Activated CD4-positive, alpha-beta T cell treated with anti-CD3 and anti-CD28 coated beads for 24 hours (primary cell): ENCODE measurements at places on chromosomes 2 and 18.

DNA sequence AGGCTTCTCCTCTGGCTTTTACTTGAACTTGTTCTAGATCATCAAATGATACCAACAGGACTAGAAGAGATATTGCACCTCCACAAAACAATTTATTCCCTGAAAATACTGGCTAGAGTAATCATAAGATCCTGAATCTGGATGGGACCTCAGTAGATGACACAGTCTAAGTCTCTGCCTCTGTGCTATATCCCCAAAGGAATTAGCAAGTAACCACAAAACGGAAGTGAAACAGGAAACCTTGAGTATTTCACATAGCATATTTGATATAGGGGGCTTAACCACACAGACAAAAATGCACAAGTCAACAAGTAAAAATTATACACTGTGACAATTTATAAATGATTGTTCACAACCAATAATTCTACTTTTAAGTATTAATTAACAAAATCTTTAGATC, 456.9 kb upstream of the TNP1 start:
- DNase-seq, result no peak

- DNase-seq, result no peak
Measured at GRCh38 chr18:6979954-6980353, 137.6 kb downstream of the LAMA1 start.

DNA sequence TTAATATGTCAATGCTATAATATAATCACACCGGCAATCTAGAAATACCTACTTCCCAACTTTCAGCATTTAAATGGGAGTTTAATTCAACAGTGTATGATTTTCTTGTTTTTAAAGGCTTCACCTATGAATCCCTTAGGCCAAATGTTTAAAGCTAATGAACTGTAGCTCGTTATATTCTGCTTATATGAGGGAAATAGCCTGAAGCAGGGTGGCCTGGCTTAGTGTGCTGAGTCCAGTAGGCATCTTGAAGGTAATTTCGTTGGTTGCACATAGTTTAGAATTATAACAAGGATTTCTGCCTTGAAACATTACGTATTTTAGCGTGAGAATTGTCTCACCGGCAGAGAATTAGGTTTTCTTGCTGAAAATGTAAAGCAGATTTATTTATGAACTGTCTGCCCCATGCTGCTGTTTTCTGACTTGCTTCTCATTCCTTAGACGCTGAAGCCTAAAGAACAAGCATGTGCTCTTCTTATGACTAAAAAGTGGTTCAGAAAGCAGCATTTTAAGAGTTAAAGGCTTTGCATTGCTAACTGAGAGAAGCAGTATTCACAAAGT, 433.7 kb upstream of the RAB12 start:
- DNase-seq, result no peak

DNA sequence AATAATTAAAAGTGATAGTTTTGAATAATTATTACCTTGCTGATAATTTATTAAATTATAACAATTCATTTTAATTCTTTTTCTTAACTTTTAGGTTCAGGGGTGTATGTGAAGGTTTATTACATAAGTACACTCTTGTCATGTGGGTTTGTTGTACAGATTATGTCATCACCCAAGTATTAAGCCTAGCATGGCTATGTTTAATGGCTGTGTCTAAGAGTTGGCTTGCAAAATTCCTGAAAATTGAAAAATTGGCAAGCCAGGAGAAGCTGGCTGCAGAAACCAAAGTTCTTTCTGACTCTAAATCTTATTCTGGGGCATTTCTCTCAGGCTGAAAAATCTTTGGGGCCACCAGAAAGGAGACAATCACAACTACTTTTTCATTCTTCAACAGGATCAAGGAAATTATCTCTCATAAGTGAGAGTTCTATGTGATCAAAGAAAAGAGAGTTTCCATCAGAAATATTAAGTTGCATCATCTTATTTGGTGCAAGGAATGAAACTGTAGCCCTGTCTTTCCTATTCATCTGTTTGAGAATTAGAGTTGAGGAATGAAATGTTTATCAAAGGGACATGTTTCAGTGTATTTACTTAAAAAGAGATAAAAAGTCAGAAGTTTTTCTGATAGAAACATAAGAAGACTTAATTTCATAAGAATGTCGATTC, 412.1 kb upstream of the CDH2 start:
- no peak for DNase-seq

- DNase-seq, result no peak
Measured at GRCh38 chr2:6810961-6811360, 54.7 kb downstream of the CMPK2 start.

GRCh38 chr2:105889046-105889445, 144.3 kb downstream of the NCK2 start:
- no peak for DNase-seq

DNA sequence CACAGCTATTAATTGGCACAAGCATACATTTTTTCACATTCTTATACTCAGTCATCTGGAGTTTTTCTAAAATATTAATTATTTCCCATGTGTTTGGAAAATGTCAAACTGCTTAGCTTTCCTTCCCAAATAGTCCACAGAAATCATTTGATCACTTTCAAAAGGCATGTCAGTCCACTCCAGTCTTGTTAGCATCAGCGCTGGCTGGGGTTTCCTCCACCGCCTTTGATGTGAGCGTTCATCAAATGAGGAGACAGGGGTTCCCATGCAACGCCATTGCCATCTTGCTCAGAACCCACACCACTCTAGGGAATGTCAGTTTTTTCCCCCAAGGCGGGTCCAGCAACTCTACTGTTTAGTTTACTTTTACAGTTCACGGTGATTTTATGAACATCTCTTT, 13.1 kb upstream of the RAX start:
- DNase-seq, result no peak

GRCh38 chr2:15668611-15669305, 77.1 kb downstream of the DDX1 start:
- no peak for DNase-seq

- no peak for DNase-seq
Measured at GRCh38 chr2:181253438-181253837, 203.7 kb upstream of the ITGA4 start.

GRCh38 chr2:219902891-219903552, 275.6 kb downstream of the SLC4A3 start:
- DNase-seq, result no peak

- DNase-seq, result no peak
Measured at GRCh38 chr2:199946836-199947235, 8.5 kb downstream of the TYW5 start.

DNA sequence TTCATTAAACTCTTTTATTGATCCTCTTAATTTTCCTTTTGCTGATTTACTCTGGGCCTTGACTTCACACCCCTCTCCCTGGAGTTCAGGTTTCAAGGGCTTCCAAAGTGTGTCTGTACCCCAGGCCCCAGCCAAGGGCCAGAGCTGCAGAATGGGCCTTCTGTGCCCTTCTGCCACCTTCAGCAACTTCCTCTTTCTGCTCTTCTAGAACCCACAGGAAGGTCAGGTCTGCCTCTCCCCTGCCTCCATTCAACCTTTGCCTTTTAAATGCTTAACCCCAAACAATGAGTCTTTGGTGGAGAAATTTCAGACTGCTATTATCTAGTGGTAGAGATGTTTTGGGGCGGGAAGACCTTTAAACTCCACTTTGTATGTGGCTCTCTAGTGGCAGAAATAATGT, 63.1 kb downstream of the TSN start:
- DNase-seq, result no peak

DNA sequence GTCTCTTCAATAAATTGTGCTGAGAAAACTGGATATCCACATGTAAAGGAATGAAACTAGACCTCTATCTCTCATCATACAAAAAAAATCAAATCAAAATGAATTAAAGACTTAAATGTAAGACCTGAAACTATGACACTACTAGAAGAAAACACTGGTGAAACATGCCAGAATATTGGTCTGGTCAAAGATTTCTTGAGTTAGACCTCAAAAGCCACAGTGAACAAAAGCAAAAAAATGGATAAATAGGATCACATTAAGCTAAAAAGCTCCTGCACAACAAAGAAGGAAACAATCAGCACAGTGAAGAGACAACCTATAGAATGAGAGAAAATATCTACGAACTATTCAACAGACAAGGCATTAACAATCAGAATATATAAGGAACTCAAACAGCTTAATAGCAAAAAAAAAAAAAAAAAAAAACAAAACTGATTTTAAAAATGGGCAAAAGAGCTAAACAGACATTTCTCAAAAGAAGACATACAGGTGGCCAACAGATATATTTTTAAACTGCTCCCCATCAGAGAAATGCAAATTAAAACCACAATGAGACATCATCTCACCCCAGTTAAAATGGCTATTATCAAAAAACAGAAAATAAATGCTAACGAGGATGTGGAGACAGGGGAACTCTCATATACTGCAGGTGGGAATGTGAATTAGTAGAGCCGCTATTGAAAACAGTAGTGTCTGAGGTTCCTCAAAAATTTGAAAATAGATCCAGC, 66.3 kb downstream of the NCKAP1 start:
- DNase-seq, result no peak

GRCh38 chr2:160583146-160583535, 89.5 kb upstream of the RBMS1 start:
- no peak for DNase-seq

- DNase-seq, result no peak
Measured at GRCh38 chr2:73031725-73032701, 39.5 kb downstream of the SFXN5 start.

GRCh38 chr2:141508806-141509595, 621.8 kb downstream of the LRP1B start:
- no peak for DNase-seq

- DNase-seq, result no peak
Measured at GRCh38 chr2:61420991-61421544, 49.8 kb downstream of the USP34 start.

- no peak for DNase-seq
Measured at GRCh38 chr2:83584672-83585071, 874.4 kb downstream of the SUCLG1 start.

DNA sequence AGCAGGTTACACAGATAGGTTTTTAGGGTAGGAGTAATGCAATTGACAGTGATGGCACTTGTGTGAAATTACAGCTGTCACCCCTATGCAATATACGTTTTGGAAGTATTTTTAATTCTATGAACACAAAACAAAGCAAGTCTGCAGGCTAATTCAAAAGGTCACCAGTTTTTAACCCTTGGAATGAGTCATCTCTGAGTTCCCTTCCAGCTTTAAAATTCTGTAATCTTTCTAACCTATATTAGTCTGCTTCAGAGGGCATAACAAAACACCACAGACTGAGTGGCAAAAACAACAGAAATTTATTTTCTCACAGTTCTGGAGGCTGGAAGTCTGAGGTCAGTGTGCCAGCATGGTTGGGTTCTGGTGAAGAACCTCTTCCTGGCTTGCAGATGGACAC, 596.9 kb upstream of the HNMT start:
- no peak for DNase-seq

DNA sequence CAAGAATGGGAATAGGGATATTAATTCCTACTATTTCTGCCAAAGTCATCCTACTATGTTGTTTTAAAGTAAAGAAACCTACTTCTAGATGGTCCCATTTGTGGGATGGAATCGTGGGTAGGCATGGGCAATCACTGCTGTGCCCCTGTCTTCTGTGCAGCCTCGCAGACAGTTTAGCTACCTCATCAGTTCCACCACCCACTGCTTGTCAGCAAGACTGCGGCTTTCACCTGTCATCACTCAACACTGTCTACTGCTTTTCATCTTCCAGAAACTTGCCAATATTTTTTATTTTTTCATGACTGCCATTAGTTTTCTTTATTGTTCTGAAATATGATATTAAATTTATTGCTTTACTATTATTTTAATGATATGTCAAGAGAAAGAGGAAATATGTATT, 368.1 kb upstream of the KYNU start:
- DNase-seq, result no peak

DNA sequence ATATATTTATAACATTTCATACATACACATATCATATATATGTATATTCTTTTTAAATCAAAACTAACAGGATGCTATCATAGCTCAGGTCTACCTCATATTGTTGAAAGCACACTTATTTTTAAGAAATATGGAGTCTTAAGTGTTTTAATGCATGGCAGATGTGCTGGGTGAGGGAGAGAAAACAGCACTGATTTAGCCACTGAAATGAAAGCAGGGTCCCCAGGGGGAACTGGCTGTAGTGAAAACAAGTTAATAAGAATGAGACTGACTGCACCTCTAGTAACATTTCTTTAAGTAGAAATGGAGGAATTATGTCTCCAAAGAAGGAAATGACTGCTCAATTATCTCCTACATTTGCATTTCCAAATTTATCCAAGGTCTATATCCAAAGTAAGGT, 857.8 kb downstream of the DCDC2C start:
- DNase-seq, result no peak

GRCh38 chr2:74051504-74051903, 66.8 kb downstream of the TET3 start:
- no peak for DNase-seq

- DNase-seq, result no peak
Measured at GRCh38 chr18:32139835-32140283, 48.2 kb downstream of the RNF138 start.

DNA sequence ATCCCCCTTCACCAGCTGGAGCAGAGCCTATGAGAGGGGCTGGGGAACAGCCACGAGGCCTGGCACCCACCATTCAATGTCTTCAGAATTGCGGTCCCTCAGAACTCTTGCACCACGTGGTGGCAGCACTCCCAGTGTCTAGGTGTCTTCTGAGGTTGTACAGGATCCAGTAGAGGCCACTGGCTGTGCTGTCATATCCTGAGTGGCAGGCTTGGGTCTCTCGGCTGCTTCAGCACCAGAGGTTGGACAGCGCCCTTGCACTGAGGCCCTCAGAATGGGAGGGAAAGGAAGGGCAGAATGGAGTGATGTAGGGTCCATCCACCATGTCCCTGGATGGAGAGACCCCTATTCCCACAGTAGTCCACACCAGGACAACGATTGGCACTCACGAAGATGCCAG, 112.0 kb upstream of the TEKT4 start:
- DNase-seq, result no peak

DNA sequence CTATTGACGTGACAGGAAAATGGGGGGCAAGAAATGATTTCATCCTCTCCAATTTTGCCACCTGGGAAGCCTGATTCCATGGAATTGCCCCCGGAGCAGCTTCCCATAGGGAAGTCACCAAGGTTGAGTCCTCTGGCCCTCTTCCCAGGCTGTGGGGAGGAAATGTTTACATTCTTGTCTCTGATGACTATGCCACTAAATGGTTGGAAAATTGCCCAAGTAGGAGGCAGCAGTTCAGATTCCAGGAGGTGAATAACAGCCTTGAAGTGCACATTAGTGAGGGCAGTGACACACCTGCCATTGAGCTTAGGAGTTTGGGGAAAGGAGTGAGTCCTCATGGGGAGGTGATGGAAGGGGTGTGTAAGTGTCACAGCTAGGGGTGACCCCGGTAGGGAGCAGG, 449.2 kb upstream of the DCC start:
- DNase-seq, result no peak

DNA sequence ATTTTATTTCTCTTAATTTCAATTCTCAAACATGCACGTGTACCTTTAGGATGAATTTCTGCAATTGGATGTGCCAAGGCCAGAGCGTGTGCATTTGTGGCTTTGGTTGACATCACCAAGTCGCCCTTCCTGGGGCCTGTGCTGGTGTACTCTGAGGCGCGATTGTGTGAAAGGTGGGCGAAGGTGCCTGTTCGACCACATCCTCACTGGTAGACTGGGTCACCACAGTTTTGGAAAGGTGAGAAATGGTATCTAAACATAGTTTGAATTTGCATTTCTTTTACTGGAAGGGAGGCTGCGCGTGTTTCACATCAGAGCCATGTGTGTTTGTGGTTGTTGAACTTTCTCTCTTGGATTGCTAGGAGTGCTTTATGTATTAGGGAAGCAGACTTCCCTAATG, 89.8 kb downstream of the LDLRAD4 start:
- DNase-seq, result no peak
